ENCODE measurements at places on chromosomes 3 and 15. TPM values are rescaled to one million over a fixed set of nuclear protein-coding genes. Genes with fewer than 3 reads are reported as not detected.

DNA sequence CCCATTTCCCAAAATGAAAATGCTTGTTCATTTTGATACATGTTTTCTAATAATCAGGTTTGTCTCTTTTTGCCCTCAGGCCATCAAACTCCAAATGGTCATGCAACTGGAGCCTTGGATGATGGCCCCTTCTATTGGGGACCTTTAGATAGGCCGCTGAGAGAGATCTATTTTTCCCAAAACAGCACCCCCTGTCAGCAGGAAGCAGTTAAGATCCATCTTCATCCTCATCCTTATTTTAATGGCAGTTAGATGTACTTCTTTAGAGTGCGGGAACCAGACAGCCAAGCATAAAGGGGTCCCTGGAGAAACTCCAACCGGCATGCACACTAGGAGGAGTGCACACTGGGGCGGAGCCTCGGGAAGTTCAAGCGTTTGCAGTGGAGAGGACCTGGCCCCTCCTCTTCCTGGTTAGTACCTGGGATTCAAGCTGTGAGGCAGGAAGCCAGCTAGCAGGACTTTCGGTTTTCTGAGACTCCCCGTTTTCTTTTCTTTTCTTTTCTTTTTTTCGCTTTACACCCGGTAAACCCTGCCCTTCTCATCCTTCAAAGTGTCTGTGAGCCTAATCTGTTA lies 31.9 kb upstream of the STRIT1 start:
- no peak for ATAC-seq

GRCh38 chr3:31533169-31534064 lies 692 bp downstream of the STT3B start:
- no peak for ATAC-seq

GRCh38 chr15:57395292-57395691 lies 19.0 kb downstream of the CGNL1 start:
- peak; percentile 67 for ATAC-seq

DNA sequence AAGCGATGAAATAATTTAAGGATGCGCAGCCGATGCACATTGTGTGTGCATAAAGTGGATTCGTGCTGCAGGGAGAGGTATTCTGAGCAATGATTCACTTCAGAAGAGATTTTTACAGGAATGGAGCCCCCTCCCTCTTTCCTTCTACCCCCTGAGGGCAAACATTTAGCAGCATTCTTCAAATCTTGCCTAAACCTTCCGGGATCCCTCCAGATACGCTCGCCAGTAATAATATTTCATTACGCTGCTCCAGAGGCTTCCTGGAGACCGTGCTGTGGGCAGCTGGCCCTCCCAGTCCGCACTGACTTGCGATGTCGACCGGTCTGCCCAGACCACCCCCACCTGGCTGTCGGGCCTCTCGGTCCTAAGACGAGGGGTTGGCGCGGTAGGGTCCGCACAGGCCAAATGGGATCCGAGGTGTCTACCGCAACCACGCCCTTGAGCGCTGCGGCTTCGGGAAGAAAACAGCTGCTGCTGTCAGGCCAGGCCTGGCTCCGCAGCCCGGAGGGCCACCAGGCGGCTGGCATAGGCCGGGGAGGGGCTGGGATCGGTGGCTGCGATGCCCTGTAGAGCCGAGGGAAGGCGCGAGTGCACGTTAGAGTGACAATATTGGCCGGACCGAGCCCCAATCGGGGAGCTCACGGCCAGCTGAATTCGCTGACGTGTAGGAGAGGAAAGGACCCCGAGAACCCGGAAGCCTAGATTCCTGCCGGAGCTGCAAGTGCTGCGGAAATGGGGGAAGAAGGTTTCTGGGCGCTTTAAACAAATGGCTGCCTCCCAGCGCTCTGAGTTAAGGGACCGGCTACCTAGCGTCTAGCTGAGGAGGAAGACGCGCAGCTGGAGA lies 14.3 kb downstream of the ZIC4 start:
- peak; percentile 75 for ATAC-seq

DNA sequence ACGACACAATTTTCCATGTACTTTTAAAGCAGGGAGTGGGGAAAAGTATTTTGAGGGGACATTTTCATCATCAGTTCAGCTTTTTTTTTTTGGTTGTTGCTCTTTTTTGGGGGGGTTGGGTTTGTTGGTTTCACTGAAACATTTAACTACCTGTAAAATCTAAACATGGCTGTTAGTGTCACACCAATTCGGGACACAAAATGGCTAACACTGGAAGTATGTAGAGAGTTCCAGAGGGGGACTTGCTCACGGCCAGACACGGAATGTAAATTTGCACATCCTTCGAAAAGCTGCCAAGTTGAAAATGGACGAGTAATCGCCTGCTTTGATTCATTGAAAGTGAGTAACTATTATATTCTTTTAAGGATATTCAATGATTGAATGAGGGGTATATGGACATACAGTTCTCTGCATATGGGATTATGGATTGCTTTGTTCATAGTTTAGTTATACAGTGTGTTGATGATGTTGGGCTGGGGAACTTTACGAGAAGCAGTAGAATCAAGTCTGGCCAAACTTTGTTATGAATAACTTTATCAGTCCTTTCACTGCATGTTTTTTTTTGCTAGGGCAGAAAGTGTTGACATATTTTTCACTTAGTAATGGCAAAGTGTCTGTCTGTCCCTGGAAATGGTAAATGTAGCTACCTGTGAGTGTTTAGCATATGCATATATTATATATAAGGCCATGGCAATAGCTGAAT lies 31.5 kb downstream of the MBNL1 start:
- no peak for ATAC-seq

Gene SNTN
- total RNA-seq: 0.13 TPM

Data from motor neuron (in vitro differentiated cells).